ENCODE measurements at places on chromosomes 1 and 21.

DNA sequence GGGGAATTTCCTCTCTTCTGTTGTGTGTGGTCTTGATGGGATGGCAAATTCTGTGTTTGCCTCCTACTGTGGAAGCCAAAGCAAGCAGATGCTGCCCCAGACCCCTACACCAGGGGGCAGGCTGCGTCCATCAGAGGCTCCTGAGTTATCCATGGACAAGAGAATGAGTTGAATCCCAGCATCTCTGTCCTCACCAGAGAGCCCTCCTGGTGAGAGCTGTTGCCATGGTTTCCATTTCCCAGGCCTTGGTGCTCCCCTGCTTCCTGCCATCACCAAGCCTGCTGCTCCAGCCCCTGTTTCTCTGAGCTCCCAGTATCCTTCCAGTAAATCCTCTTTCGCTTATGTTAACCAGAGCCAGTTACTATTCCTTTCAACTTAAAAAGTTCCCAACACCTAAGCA lies 20.4 kb upstream of the GNG12 start:
- no peak for DNase-seq

DNA sequence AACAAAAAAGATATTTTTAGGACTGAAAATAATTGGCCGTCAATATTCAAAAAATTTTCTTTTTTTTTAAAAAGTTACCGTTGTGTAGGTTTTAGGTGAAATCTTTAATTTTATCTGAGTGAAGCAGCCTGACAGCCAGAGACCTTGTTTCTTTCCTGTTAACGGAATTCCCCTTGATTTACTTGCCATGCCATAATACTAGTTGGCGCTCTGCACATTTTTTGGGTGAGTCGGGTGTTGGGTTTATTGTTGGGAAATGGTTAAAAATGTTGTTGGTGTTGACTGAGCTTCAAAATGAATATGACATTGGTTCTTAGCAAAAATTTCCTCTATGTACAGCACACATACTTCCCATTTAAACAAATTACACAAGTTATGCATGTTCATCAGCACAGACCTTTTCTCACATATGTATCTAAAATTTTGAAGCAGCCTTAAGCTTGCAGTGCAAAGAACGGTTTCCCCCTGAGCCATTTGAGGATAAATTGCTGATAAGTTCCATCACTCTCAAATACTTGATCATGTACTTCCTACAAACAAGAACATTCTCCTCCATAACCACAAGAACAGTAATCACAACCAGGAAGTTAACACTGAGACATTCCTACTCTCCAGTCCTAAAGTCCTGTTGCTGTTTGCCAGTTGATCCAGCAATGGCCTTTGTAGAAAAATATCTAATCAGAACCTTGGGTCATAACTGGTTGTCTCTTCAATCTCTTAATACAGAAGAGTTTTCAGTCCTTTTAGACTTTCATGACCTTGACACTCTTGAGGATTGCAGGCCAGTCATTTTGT lies 34.2 kb downstream of the CAMTA1 start:
- no peak for DNase-seq

DNA sequence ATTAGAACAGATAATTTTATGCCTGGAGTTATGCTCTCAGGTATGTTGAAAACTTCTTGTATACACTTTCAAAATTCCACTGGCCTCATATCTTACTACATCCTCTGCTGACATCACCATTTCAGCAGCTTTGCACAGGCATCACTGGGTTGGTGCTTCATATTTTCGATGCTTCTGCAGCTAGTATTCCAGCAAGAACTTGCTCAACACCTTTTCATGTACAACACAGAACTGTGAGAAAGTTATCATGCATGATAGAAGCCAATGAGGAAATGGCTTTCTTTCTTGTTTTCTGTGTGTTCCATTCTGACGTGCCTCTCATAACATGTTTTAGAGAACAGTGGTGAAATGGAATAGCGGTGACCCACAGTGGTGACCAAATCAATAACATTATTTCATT lies 5.1 kb upstream of the GBP5 start:
- DNase-seq, result no peak

- DNase-seq, result no peak
Measured at GRCh38 chr21:42524341-42525028, 10.8 kb downstream of the SLC37A1 start.

DNA sequence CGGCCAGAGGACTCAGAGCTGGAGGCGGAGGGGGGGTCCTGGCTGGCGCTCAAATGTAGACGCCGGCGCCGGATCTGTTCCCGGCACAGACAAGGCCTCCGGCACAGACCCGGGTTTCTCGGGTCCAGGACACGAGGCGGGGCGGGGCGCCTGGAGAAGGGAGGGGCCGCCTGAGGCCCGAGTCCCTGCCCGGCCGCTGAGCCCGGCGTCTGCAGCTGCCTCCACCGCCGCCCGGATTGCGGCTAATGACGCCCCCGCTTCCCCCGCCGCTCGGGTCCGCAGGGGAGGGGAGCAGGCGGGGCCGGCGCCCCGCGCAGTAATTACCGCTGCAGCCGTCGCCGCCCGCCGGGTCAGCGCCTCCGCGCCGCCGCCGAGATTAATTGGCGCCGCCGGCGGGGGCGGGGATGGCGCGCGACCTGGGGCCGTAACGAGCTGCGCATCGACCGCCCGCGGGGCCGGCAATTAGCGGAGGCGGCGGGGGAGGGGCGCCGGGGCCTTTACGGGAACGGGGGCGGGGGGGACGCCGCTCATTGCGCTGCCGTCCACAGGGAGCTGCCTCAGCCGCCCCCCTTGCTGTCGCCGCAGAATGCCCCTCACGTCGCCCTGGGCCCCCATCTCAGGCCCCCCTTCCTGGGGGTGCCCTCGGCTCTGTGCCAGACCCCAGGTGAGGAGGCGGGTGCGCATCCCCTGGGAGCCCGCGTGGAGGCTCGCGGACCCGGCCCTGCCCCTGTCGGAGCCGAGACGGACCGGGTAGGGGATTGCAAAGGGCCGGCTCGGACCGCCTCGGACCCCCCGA lies 17.3 kb downstream of the NOC2L start:
- DNase-seq, result no peak

DNA sequence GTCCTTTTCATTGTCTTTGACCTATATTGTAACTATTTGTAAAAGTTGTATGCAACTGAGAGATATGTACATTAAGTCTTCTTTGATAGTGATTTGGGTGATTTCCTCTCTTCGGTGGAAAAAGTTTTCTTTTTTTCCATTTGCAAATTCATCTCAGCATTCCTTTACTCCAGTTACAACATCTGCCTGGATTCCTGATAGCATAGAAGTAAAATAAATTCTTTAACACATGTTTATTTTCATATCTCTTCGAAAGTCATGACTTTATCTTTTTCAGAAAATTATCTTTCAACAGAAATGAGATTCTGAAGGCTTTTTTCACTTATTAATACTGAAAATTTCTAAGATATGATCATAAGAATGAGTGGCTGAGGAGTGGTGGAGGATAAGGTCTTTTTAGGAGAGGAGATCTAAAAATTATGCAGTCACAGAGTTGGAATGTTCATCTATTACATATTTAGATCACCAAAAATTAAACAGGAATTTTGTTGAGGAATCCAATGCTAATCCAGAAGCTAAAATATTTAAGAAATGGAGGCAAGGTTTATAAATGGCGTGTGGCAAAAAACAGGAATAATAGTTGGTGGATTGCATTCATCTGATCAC lies 400.5 kb downstream of the KCNT2 start:
- no peak for DNase-seq

- DNase-seq, result no peak
Measured at GRCh38 chr1:118918940-118919259, 69.2 kb downstream of the TBX15 start.

- DNase-seq, result no peak
Measured at GRCh38 chr1:4736254-4736653, 81.8 kb downstream of the AJAP1 start.

- DNase-seq, result no peak
Measured at GRCh38 chr1:235867903-235868469, 1.3 kb upstream of the LYST start.
